ENCODE measurements at places on chromosomes 2 and 18.

GRCh38 chr2:144547494-144547893, 27.6 kb upstream of the ZEB2 start:
- no peak for DNase-seq

DNA sequence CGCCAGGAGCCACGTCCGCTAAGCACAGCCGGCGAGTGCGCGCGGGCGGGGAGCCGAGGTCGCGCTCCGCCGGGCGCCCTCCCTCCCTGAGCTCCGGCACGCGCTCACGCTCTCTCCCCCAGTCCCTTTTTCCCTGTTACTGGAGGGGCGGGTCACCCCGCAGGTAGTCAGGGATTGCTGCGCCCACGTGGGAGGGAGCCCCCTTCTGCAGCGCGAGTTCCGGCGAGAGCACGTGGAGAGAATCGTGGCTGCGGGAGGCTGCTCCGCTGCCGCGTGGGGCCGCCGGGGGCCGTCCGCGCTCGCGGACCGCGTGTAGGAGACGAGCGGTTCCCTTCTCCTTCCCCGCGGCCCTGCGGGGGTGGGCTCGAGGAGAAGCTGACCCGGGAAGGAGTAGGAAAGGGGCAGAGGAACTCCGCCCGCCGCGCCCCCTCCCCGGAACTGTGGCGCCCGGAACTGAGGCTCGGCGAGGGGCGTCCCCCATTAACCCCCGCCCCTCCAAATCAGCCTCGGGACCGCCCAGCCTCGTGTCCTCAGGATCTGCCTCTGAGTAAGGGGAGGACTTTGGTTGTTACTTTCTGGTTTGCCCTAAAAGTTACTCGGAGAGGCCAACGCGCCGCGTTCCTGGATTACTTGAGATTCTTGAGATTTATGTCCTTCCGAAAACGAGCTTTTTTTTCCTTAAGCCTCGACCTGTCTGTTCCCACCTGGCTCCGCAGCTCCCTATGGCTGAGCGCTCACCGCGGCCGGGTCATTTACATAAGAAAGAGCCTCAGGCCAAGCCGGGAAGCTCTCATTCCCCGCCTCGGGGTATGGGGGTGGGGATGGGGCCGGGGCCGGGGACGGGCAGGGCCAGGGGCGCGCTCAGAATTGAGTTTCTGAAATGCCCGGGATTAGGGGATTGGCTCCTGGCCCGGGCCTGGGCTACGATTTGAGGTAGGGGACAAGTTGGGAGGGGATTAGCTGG, 1.1 kb downstream of the HK2 start:
- peak; percentile 25 for DNase-seq

- DNase-seq = no peak
Observed at GRCh38 chr2:241195506-241196130, 7.1 kb downstream of the ANO7 start.

- no peak for DNase-seq
Observed at GRCh38 chr2:156573710-156574109, 137.5 kb downstream of the GPD2 start.

- no peak for DNase-seq
Observed at GRCh38 chr18:36578871-36579710, 249.7 kb downstream of the TPGS2 start.

- no peak for DNase-seq
Observed at GRCh38 chr2:100419915-100420314, 2.4 kb upstream of the CHST10 start.

DNA sequence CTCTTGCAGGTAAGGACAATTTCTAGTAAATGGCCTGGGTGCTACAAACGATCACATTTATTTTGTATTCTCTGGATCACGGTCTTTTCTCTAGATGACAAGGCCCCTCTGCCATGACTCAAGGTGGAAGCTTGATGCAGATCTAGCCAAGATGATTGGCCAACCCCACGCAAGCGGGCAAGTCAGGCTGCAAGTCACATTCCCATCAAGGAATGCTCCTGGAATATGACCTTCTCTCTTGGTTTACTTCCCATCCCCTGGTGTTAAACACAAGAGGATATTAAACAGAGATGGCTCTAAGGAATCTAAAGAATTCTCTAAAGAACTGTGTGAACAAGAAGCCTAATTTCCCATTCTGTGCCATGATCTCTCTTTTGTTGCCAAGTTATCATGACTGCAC, 97.3 kb upstream of the SERPINE2 start:
- DNase-seq = no peak

Measured in NCI-H460 (cell line).